ENCODE measurements at places on chromosomes 2 and 18. TPM values are rescaled to one million over a fixed set of nuclear protein-coding genes. Genes with fewer than 3 reads are reported as not detected.

The TBR1 gene
- not detected for total RNA-seq

The GAREM1 gene
- 3.4 TPM for total RNA-seq

The PRSS56 gene
- not detected for total RNA-seq

The CHRND gene
- not detected for total RNA-seq

The YPEL5 gene
- total RNA-seq: 62.3 TPM

The GLI2 gene
- total RNA-seq: 0.39 TPM

The SYT4 gene
- not detected for total RNA-seq

The MC5R gene
- total RNA-seq: not detected

The ASXL3 gene
- total RNA-seq: 0.11 TPM

The TRIM43 gene
- total RNA-seq: not detected

The GTF2A1L gene
- not detected for total RNA-seq

The CPO gene
- not detected for total RNA-seq

The PJVK gene
- total RNA-seq: 0.53 TPM

The ONECUT2 gene
- total RNA-seq: under 0.01 TPM

The ABCG8 gene
- not detected for total RNA-seq

The CRYBA2 gene
- not detected for total RNA-seq

The INO80C gene
- 20.0 TPM for total RNA-seq

The C1QL2 gene
- not detected for total RNA-seq
